CD8-positive, alpha-beta memory T cell (primary cell): ENCODE measurements at places on chromosomes 4 and X.

DNA sequence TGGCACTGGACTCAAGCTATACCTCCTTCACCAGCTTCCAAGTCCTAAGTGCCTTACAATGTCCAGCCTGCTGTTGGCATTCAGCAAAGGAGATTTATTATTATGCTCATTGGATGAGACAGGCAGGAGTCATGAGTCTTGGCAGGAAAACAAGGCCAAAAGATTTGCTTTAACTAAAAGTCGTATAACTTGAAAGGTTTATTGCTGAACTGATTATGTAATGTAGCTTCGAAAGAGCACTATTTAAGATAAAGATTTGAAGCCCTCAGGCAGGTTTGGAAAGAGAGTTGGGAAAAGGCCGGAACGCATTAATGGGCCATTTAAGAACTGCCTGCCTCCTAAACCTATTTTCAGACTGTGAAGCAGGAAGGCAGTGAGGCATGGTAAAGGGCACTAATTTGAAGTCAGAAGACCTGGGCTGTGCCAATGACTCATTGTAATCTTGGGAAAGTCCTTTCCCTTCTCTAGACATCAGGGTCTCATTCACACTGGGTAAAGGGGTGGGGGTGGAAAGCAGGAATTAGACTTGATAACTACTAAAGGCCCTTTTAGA, 280.5 kb upstream of the EDA2R start:
- no peaks in the 10 kb centered on the region for H3K27me3 ChIP-seq
- H3K27ac ChIP-seq, result no peak overlapping the region
- H3K4me1 ChIP-seq, result no peaks in the 10 kb centered on the region
- H3K36me3 ChIP-seq, result no peaks in the 10 kb centered on the region
- H3K4me3 ChIP-seq, result no peak overlapping the region
- DNase-seq, result no peak

GRCh38 chr4:39706334-39706733, 8.4 kb downstream of the UBE2K start:
- H3K36me3 ChIP-seq, result peaks cover 5% of the 10 kb centered on the region
- no peak for DNase-seq
- no peak overlapping the region for H3K4me3 ChIP-seq
- H3K27ac ChIP-seq, result no peak overlapping the region
- H3K4me1 ChIP-seq, result peaks cover 19% of the 10 kb centered on the region
- H3K27me3 ChIP-seq, result no peaks in the 10 kb centered on the region

GRCh38 chr4:186132577-186133242, 28.2 kb downstream of the FAM149A start:
- no peak for DNase-seq
- no peaks in the 10 kb centered on the region for H3K36me3 ChIP-seq
- no peaks in the 10 kb centered on the region for H3K27me3 ChIP-seq
- no peak overlapping the region for H3K4me3 ChIP-seq
- no peaks in the 10 kb centered on the region for H3K4me1 ChIP-seq

GRCh38 chr4:152279234-152279566, 256.7 kb downstream of the FBXW7 start:
- H3K4me3 ChIP-seq, result no peak overlapping the region
- DNase-seq, result no peak
- H3K36me3 ChIP-seq, result no peaks in the 10 kb centered on the region
- H3K4me1 ChIP-seq, result peaks cover 19% of the 10 kb centered on the region
- H3K27ac ChIP-seq, result no peak overlapping the region
- no peaks in the 10 kb centered on the region for H3K27me3 ChIP-seq

DNA sequence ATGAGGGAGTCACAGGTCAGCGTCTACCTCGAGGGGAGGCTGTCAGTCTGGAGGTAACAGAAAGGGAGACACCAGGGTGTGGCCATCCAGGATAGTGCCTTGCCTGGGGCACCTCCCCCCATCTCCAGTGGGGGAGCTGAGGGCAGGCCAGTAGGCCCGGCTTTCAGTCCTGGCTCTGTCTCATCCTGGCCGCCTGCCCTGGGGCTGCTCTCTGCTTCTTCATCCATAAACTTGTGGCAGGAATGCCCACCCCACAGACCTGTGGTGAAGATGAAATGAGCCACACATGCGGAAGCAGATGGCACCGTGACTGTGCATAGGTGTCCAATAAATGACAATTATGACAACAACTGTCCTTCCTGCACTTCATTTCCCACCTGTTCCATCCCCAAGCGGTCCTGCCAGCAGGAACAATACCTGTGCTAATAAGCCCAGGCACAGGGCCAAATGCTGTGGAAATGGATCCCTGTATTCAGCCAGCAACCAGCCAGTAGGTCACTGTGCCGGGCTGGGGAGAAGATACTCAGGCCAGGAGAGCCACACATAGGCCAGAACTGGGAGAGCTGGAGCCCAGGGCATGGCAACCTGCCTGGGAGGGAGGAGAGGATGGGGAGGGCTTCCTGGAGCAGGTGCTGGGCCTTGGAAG, 30.2 kb downstream of the TRO start:
- no peak for DNase-seq
- H3K4me3 ChIP-seq, result no peak overlapping the region
- no peak overlapping the region for H3K27ac ChIP-seq
- no peaks in the 10 kb centered on the region for H3K36me3 ChIP-seq

GRCh38 chr4:159098482-159099127, 4.3 kb upstream of the RAPGEF2 start:
- no peak for DNase-seq
- no peak overlapping the region for H3K27ac ChIP-seq
- no peaks in the 10 kb centered on the region for H3K36me3 ChIP-seq
- H3K4me3 ChIP-seq, result no peak overlapping the region
- H3K4me1 ChIP-seq, result peaks cover 6% of the 10 kb centered on the region

DNA sequence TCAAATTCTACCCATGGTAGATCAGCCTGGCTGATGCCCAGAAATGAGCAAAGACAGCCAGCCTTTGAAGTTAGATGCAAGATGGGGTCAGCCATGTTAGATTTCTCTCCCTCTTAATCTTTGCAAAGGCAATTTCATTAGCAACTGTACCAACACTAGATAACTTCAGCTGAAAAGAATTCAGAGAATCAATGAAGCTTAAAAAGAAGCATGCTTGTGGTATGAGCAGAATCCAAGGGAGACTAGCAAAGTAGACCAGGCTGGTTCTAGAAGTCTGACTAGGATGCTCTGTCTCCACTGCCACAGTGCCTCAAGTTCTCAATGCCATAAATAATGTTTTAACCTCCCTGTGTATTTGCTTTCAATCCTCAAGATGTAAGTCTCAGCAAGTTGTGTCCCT, 247.3 kb downstream of the SLC7A11 start:
- no peak overlapping the region for H3K27ac ChIP-seq
- H3K4me1 ChIP-seq, result no peaks in the 10 kb centered on the region
- no peaks in the 10 kb centered on the region for H3K36me3 ChIP-seq

GRCh38 chr4:8282742-8283141, 13.2 kb downstream of the HTRA3 start:
- H3K36me3 ChIP-seq, result no peaks in the 10 kb centered on the region
- no peak overlapping the region for H3K27ac ChIP-seq
- H3K4me3 ChIP-seq, result no peak overlapping the region
- no peaks in the 10 kb centered on the region for H3K27me3 ChIP-seq
- no peak for DNase-seq

DNA sequence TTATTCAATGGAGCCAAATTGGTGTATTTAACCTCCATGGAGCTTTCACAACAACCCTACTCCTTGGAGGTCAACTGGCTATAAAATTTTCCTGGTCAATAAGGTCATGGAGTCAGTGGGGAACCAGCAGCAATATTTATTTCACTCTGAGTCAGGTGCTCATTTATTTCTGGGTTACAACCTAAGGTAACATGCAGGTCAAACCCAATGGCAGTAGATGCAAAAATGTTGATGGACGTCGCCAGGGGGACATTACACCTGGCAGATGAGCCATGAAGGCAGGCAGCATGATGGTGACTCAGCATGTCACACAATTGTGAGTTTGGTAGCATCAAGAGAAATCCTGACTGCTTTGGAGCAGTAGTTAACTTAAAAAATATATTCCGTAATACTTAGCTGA, 514.1 kb downstream of the IL15 start:
- H3K27me3 ChIP-seq, result no peaks in the 10 kb centered on the region
- DNase-seq, result no peak
- H3K27ac ChIP-seq, result no peak overlapping the region

- peaks cover 40% of the 10 kb centered on the region for H3K4me1 ChIP-seq
- H3K27ac ChIP-seq, result peak overlapping the region; percentile 96
- H3K27me3 ChIP-seq, result no peaks in the 10 kb centered on the region
These were observed 1.3 kb downstream of the RHOH start for GRCh38 chr4:40197879-40198689.

- H3K36me3 ChIP-seq, result no peaks in the 10 kb centered on the region
- peak within 1 kb of the TSS; percentile 67 for H3K27ac ChIP-seq
- no peaks in the 10 kb centered on the region for H3K27me3 ChIP-seq
- H3K4me1 ChIP-seq, result peaks cover 21% of the 10 kb centered on the region
- peak within 1 kb of the TSS; percentile 37 for H3K4me3 ChIP-seq
These were observed at the start of gene FAM50A for GRCh38 chrX:154443992-154444754. TSS of gene FAM50A (plus strand) at chrX:154444141. CDS start at chrX:154444236, 95 bp downstream.

DNA sequence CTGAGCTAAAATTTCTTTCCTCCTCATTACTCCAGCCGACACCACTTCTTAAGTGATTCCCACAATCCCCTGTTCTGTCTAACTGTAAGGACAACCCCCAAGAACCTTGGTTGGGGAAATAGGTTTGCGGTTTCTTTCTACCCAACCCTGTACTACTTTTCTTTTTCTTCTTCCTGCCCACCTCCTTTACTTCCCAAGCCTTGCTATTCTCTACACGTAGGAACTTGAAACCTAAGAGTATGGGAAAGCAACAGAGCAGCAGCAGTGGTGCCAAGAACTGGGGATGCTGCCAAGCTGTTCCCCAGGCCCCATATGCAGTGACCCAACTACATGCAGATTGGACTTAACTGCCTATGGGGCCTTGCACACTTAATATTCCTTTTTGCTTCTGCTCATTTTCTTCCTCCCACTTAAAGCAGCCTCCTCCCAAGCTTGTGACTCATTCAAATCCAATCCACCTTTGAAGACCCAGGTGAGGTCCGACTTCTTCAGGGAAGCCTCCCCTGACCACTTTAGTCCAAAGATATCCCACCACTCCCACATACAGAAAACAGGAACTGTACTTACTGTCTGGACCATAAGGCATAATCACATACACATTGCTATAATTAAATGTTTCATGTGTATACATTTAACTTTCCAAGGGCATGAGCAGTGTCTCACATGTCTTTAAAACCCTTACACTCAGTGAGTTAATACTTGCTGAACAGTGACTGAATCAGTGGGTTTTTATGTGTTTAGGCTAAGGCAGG, 1.7 kb downstream of the FAM120C start:
- peaks cover 41% of the 10 kb centered on the region for H3K4me1 ChIP-seq
- H3K27ac ChIP-seq, result no peak overlapping the region
- H3K36me3 ChIP-seq, result no peaks in the 10 kb centered on the region
- H3K4me3 ChIP-seq, result peak overlapping the region; percentile 49

- no peaks in the 10 kb centered on the region for H3K36me3 ChIP-seq
- no peaks in the 10 kb centered on the region for H3K4me1 ChIP-seq
- H3K27ac ChIP-seq, result no peak overlapping the region
- DNase-seq, result no peak
- no peak overlapping the region for H3K4me3 ChIP-seq
These were observed 8.4 kb downstream of the CNGA1 start for GRCh38 chr4:48008021-48008596.

DNA sequence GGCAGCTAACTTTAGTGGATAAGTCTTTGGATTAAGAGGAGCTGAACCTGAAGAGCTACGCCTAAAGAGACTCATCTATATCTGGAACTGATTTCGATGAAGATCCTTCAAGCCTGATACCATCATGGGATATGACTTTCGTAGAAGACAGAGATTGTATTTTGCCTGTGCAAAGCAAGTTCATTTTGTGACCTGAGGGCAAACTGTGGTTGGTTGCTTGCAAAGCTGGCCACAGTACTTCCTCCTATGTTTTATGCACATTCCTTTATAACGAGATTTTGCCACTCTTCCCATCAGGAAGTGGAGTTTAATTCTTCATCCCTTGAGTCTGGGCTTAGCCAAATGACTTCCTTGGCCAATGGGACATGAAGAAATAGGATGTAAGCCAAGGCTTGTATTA, 519.3 kb upstream of the NR3C2 start:
- H3K27me3 ChIP-seq, result no peaks in the 10 kb centered on the region
- H3K4me1 ChIP-seq, result no peaks in the 10 kb centered on the region
- no peak overlapping the region for H3K27ac ChIP-seq
- DNase-seq, result no peak
- no peak overlapping the region for H3K4me3 ChIP-seq

DNA sequence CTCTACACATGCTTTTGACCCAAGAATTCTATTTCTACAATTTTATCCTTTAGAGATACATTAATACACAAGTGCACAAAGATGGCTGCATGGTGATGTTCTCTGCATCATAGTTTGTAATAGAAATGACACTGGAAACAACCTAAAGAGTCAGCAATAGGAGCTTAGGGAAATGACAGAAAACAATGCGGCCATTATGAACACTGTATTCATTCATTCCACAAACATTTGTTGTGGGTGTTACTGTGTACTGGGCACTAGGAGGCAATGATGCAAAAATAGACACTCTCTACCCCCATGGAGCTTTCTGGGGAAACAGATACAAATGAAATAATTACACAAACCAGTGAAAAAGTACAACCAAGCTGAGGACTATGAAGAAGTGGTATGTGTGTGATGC, 32.0 kb downstream of the IDS start:
- DNase-seq, result no peak
- no peak overlapping the region for H3K4me3 ChIP-seq
- H3K36me3 ChIP-seq, result no peaks in the 10 kb centered on the region
- H3K27me3 ChIP-seq, result no peaks in the 10 kb centered on the region
- H3K27ac ChIP-seq, result no peak overlapping the region

DNA sequence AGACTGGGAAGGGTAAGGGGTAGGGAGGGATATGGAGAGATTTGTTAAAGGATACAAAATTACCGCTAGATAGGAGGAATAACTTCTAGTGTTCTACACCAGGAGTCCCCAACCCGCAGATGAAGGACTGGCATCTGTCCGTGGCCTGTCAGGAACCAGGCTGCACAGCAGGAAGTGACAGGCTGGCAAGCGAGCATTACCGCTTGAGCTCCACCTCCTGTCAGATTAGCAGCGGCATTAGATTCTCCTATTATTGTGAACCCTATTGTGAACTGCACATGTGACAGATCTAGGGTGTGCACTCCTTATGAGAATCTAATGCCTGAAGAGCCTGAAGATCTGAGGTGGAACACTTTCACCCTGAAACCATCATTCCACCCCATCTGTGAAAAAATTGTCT, 27.9 kb upstream of the BBS7 start:
- H3K27me3 ChIP-seq, result no peaks in the 10 kb centered on the region
- no peak overlapping the region for H3K27ac ChIP-seq
- H3K36me3 ChIP-seq, result no peaks in the 10 kb centered on the region
